ENCODE measurements at places on chromosomes 16 and 17.
A peak's percentile ranks its signal among the peaks of the same experiment; 100 is the strongest.

DNA sequence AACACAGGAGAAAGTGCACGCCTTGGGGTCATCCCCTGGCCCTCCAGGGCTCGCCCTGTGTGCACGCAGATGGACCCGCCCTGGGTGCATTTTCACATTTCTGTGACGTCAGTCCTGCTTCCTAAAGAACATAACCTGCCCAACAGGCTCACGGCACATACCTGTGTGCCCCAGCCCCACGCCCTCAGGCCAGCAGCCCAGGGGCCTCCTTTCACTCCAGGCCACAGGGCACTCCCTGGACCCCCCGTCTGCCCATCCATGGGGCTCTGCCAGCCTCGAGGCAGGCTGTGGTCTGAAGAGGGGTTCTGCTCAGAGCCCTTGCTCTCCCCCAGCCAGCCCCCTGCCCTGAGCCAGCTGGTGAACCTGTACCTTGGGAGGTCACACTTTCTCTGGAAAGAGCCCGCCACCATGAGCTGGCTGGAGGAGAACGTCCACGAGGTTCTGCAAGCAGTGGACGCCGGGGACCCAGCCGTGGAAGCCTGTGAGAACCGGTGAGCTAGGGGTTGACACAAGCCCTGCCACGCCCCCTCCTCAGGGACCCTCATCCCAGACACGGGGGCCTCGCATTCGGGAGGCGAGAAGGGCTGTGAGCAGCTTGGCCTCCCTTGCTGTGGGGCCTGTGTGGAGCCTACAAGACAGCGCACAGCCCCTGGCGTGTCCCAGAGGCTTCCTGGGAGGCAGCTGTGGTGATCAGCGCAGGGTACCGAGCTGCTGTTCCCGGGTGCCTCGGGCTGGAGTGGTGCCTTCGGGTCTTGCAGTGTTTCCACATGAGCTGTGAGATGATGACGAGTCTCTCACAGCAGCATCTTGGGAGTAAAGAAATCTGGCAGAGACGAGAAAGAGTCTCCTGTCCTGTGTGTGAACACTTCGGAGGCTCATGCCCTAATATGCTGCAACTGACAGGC is 13.8 kb upstream of the MC1R start:
- DNase-seq, result no peak

DNA sequence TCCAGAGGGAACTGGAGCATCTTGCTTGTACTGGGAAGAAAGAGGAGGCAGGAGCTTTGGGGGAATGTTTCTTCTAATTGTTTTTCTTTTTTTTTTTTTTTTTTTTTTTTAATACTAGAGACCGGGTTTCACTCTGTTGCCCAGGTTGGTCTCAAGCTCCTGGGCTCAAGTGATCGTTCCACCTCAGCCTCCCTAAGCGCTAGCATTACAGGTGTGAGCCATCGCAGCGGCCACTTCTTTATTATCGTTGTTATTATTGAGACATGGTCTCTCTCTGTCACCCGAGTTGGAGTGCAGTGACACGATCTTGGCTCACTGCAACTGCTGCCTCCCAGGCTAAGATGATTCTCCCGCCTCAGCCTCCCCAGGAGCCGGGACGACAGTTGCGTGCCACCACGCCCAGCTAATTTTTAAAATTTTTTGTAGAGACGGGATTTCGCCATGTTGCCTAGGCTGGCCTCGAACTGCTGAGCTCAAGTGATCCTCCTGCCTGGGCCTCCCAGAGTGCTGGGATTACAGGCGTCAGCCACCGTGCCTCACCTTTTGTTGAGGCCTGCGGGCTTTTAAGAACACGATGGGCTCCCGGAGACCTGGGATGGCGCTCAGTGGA is 137.3 kb upstream of the GSE1 start:
- DNase-seq, result no peak

DNA sequence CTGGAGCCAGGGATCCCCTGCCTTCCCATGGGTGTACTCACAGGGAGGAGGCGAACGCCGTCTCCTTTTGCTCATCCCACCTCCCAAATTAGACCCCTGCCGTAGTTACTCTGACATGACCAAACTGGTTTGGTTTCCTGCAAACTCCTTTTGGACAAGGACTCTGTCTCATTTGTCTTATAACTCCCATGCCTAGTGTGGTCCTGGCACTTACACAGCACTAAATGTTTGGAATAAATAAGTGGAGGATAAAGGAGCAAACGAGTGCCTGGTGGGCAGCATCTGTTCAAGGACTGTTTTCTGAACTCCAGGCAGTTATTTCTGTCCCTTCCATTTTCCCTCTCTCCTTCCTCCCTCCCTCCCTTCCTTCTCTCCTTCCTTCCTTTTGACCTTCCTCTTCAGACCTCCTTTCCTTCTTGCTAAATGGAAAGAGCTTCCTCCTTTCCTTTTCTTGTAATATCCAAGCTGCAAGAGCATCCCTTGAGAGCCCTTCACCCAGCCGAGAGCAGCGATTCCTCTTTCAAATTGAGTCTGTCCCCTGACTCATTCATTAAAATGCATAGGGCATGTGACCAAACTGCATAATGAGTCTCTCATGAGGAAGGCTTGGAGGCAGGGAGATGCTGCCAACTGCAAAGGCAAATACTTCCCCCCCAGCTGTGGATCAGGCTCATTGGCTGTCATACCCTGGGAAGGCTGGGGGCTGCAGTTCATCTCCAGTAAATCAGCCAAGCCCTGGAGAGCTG is 36.8 kb downstream of the CHD9 start:
- no peak for DNase-seq

- DNase-seq, result no peak
Measured at GRCh38 chr16:8818504-8819270, 21.0 kb downstream of the PMM2 start.

DNA sequence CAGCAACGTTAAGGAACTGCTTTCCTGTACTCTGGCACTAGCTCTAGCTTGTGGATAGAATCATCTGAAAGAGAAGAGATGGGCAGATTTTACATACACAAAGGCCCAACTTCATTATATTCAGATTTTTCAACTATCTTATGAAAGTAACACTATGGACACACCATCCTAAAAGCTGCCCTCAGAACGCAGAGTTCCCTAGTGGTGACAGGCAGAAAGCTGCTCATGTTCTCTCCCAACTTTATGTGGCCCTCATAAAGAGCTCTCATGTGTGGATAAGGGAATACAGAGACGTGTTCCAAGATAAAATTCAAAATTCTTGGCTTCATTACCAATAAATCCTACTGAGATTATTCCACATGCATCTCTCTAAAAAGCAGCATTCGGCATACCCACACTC is 1.5 kb downstream of the CFAP20 start:
- DNase-seq, result no peak

GRCh38 chr16:28181515-28181914 is 30.2 kb downstream of the XPO6 start:
- DNase-seq, result no peak

GRCh38 chr17:61009663-61010062 is 332.0 kb downstream of the BCAS3 start:
- no peak for DNase-seq

- no peak for DNase-seq
Measured at GRCh38 chr17:76538281-76538931, 897 bp upstream of the CYGB start.

DNA sequence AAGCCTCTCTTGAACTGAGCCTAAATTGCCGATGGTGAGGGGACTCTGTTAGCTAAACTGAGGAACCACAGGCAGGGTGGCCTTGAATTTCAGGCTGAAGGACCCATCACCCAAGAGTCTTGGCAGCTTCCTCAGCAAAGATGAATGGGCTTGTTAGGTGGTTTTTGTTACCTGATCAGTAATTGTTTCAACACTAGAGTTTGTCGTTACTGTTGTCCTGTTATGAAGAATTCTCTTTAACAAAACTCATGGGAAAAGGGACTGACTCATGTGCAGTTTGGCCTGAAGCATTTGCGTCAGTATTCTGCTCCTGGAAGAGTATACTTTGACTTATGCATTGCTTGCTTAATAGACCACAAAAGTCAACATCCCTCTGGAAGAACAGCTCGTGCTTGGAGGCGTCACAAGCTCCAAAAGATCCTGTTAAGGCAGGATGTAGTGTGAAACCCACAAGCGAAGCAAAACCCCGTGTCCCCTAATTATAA is 206.0 kb downstream of the IRX3 start:
- DNase-seq, result no peak

DNA sequence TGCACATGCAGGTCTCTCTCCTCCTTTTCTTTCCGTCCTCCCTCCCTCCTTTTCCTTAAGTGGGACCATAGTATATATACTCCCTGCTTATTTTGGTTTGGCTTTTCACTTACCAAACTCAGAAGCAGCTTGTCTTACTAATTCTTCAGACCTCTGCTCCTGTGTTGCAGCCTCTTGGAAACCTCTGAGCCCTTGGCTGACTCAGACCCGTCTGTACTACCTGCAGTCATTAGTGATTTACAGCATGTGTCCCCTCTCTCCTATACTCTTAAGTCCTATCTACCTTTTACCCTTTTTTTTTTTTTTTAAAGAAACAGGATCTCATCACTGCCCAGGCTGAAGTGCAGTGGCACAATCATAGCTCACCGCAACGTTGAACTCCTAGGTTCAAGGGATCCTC is 207.0 kb downstream of the STX8 start:
- DNase-seq, result no peak

- peak; percentile 70 for DNase-seq
Measured at GRCh38 chr17:39667945-39668924, at the start of gene PNMT. PNMT (plus strand) TSS chr17:39668453; CDS start chr17:39668476, 23 bp downstream.

GRCh38 chr17:79797492-79798298 is 818 bp upstream of the CBX8 start:
- DNase-seq, result no peak

DNA sequence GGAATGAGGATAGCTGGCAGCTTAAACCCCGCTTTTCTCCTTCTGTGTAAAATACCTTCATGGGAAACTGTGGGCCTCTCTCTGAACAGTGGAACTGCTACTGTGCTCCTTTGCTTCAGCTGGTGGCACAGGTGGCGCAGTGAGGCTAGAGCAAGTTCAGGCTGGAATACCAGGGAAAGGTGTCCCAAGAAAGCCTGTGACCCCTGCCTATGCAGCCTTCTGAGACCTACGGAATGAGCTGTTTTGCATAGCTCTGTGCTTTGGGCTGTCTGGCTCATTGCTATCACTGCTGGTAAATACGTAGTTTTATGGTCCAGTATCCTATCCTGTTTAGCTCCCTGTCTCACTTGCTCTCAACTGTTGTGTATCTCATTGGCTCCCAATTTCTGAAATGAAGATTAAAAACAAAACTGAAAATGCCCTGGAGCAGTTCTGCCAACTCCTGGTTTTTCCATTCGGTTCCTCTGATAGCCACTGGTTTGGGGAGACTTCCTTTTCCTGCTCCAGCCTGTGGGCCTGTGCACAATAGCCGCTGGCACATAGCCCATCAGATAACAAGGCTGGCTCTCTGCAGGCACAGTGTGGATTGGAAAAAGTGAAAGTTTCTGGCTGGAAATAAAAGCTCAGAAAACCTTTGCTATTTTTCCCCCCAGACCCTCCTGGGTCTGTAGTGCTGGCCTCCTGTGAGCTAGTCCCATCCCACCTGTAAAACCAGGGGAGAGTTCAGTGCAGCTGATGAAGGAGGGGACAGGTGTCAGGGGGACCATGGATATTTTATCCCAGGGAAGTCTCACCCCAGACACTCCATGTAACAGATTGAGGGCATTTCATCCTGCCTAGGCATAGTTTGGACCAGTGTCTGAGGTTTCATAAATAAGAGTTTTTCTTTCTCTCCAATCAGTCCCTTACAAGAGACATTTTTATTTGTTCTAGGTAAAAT is 24.0 kb downstream of the LIMD2 start:
- DNase-seq, result no peak

DNA sequence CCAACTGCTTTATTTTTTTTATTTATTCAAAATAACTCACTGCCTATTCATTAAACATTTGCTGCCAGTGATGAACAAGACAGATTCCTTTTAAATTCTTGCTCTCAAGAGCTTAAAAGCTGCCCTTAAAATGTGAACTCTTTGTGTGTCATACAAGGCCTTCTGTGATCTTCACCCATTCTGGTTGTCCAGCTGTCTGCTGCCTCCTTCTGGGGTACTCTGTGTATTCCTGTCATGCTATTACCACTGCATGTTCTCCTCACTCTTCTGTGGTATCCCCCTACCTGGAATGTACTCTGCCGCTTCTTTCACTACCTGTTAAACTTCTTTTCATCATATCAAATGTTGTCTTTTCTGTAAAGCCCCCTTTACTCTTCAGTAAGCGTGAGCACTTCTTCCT is 165.8 kb downstream of the CHD9 start:
- DNase-seq, result no peak

GRCh38 chr17:71201639-71202038 is 919.2 kb upstream of the SOX9 start:
- DNase-seq, result no peak

- no peak for DNase-seq
Measured at GRCh38 chr16:65919145-65919985, 447.1 kb upstream of the CDH5 start.

- no peak for DNase-seq
Measured at GRCh38 chr16:2149630-2150417, 1.4 kb downstream of the RAB26 start.

- DNase-seq, result no peak
Measured at GRCh38 chr16:17333229-17333628, 137.5 kb downstream of the XYLT1 start.

DNA sequence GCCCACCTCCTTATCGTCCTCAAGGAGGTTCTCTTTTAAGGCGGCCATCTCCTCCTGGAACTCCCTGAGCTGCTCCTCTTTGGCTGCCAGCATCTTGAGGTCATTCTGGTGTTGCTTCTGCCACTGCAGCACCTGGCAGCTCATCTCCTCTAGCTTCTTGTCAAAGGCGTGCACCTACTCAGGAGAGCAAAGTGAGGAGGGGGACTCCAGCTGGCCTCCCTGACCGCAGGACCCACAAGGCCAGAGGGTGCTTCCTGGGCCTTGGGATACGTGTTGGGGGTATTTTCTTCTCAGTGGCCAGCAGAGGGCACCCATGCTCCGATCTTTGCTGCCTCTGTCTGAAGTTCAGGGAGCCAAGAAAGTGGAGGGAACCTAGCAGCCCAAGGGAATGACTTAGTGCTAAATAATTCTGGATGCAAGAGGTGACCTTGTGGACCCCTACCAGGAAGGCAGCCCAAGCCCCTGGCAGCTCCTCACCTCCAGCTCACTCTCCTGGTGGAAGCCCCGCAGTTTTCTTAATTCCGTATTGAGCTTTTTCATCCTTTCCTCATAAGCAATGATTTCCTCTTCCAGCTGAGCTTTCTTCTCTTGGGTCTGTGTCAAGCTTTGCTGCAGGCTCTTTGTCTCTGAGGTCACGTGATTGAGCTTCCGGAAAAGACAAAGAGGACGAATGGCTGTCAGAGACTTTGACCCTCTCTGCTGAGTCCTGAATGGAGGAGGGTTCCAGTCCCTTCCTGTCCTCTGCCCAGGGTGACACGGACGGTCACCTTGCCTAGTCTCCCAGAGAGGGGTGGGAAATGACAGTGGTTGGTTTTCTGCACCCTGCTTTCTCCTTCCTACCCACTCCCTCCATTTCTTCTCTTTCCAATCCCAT is 31.4 kb downstream of the DHX38 start:
- DNase-seq, result peak; percentile 51

- DNase-seq, result no peak
Measured at GRCh38 chr16:64225036-64225435, 896.8 kb downstream of the CDH11 start.
